ENCODE measurements at places on chromosomes 6 and 20.

GRCh38 chr6:155271145-155271544, 7.3 kb downstream of the CLDN20 start:
- DNase-seq = no peak

DNA sequence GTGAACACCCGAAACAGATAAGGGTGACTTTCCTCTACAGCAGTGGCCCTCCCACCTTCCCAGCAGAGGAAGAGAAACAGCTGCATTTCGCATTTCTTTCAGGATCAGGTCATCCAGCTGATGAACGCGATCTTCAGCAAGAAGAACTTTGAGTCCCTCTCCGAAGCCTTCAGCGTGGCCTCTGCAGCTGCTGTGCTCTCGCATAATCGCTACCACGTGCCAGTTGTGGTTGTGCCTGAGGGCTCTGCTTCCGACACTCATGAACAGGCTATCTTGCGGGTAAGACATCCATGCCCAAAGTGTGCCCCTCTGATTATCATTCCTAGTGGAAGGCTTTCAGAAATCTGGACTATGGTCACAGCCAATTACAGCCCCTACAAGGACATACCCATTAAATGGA, 27.8 kb upstream of the MROH8 start:
- DNase-seq = no peak

DNA sequence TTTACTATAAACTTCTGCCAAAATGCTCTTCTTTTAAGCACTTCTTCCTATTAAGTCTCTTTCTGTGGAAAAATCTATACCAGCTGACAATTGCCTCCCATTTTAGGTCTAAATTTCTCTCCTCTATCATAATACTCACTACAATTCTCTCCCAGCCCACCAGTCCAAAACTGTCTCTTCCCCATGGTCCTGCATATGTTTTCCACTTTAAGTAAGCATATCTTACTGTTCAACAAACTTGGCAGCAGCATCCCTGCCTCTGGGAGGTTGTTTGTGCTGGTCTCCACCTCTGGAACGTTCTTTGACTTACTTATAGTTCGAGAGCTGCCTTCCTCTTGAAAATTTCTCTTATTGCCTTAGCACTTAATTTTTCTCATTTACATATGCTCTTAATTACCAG, 180.5 kb downstream of the COL12A1 start:
- no peak for DNase-seq

DNA sequence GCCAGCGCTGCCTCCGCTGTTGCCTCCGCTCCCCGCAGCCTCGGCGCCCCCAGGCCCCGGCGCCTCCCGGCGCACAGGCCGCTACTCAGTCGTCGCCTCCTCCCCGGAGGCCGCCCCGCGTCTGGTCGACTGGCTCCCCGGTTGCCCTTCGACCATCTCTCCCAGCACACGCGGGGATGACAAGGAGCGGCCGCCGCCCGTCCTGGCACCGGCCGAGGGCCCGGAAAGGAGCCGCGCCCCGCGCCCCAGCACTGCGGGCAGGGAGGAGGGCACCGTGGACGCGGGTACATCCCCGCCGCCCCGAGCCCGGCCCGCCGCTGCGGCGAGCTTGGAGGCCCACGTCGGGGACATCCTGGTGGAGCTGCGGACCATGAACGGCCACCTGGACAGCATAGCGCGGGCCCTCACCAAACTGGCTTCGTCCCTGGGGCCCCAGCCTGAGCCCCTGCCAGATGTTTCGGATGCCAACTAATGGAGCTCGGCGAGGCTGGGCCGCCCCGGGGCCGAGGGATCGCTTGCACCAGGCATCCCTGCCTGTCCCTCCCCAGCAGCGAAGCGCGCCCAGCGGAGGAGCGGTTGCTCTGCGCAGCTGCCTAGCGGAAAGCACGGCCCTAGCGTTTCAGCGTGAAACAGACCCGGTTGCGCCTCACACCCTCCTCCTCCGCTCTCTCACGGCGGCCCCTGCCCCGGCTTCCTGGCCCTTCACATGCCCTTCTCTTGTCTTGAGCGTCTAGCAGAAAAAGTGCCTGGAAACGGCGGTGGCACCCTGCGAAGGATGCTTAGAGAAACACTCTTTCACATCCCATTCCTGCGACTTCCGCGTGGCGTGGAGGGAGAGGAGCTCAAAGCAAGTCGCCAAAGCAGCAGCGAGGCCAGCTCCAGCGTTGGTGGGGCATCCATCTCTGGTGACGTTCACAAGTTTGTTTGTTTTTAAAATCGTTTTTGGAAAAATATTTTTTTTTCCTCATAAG, 285.8 kb upstream of the SUPT3H start:
- DNase-seq = no peak

DNA sequence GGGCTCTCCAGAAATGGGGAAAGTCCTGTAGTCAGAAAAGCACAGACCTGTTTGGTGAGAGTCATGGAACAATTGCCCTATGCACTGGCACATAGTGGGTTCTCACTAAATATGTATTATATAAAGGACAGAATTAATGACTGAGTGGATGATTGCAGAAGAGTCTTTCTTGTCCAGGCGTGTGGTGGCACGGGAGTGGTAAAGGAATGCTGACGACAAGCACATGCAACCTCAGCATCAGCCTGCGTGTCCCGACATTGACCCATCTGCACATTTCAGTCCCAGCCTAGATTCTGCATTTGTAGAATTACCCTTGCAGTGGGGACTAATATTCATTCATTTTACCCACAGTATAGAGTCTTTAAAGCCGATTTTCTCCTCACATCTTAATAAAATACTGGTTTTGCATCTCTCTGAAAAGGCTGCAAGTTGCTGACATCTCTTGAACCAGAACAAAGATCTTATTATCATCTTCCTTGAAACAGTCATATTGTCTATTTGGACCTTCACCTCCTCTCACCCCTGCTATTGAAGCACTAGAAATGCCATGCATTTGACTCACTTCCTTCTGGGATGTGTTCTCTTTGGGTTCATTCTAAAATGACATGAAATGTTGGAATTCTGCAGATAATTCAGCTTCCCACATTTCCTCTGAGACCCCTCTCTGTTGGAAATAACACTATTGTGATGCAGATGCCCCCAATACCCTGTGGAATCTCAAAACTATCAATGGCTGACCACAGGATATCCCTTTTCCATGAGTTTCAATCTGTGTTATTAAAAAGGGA, 883.6 kb upstream of the FLRT3 start:
- DNase-seq = no peak

- DNase-seq = no peak
These were observed 165.7 kb upstream of the AFDN start for GRCh38 chr6:167660944-167661551.

DNA sequence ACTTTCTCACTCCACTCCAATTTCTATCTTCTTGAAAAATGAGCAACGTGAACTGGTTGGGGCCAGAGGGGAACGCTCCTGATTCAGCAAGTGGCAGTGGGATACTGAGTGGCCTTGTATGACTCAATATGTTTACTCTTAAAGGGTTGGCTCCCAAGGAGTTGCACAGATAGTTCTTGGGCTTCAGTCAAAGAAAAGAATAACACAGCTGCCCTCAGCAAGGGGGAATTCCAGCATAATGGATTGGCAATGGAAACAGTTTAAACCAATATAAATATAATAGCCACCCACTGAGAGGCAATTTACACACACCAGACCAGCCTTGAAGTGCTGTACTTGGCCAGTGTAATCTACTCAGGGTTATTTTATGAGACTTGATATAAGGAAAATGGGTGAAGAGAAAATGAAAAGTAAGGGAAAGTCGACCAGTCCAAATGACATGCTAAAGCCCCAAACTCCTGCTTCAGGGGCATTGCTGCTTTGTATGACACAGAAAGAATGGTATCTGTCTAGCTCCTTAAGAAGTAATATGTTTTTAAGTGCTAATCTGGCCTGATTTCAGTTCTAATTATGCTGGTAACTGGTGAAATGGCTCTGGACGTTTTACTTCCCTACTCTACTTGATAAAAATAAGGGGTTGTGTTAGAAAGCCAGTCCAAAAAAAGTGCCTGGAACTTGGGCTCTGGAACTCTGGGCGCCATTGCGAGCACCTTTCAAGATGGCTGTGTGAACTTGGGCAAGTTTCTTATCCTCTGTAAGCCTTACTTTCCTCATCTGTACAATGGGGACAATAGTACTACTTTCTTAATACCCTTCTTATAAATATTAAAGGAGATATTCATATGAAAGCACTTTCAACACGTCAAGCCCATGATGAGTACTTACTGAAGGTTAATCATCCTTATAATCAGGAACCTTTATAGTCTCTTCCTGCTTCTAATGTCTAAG, 712.9 kb upstream of the MAP3K7 start:
- DNase-seq = no peak

DNA sequence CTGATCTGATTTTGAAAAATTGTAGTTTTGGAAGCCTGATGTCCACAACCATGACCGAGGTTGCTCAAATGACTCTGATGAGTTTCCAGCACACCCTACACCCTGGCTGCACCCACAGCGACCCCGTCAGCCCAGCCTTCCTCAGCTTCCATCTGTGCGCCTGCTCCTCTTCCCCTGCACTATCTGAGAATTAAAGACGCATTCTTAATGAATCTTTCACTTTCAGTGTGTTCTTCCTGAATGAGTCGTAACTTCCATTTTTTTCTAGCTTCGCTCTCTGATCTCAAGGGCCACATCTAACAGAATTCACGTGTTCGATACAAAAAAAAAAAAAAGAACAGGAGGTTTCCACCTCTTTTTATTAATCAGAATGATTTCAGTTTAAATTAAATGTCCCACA, 21.3 kb upstream of the RREB1 start:
- DNase-seq = no peak

- no peak for DNase-seq
These were observed 102.5 kb downstream of the SASH1 start for GRCh38 chr6:148445116-148445515.
